ENCODE measurements at places on chromosomes 12 and 14.

GRCh38 chr14:70832561-70833305 lies 23.4 kb upstream of the MAP3K9 start:
- no peak for DNase-seq

DNA sequence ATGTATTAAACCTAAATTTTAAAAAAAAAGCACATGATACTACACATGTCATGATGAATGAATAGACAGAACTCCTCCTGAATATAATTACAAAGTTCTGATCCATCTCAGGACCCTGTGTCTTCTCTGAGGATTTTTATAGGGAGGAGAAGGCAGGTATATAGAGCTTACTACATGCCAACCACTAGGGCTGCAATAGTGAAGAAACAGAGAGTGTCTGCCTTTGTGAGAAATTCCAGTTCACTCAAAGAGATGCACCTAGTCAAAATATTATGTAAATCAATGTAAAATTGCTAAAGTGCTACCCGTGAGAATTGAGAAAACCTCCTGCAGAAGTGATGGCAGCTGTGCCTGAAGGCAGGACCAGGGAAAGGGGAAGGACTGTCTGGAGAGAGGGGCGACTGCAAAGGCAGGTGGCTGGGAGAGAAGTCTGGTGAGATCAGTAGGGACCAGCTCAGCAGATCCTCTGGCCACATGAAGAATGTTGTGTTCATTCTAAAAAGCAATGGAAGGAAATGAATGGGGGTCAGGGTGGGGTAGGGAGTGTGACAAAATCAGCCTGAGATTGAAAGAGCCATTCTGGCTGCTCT lies 15.1 kb downstream of the ABHD4 start:
- DNase-seq, result no peak

GRCh38 chr14:102565331-102565887 lies 27.0 kb upstream of the RCOR1 start:
- DNase-seq, result no peak

GRCh38 chr12:61797266-61797665 lies 462.9 kb upstream of the USP15 start:
- no peak for DNase-seq

GRCh38 chr12:6067152-6067916 lies 57.1 kb downstream of the VWF start:
- DNase-seq, result no peak

GRCh38 chr12:101256266-101256665 lies 23.6 kb upstream of the UTP20 start:
- no peak for DNase-seq

DNA sequence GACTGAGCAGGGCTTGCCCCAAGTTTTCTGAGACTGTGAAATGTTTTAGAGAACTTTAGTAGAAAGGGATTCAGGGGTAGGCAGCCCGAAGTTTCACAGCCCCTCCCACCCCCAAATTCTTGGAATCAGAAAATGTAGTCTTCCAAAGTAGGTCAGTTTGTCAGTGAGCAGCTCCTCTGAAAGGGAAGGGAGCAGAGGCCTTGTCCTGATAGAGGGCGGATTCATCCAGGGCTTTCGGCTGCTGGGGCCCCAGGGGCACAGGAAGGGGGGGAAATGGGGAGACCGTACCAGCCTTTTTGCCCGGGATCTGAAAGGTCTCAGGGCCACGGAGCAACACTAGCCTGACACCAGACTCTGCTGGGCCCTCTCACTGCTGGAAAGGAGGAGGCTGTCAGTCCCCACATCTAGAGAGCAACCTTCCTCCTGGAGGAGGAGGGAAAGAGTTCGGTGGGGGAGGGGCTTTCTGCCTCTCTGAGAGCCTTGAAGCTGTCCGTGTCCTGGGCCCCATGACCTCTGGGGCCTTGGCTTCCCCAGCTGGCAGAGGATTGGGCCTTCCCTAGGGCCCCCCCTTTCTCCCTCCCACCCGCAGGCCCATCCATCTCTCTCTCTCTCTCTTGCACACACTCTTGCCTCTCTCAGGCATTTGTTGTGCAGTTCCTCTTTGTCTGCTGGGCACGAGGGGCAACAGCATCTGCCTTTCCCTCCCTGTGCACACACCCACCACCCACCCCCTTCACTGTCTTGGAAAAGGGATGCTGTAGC lies at the start of gene IKZF4:
Gene IKZF4, plus strand, starts transcription at position 621 of the 762 bp plus-strand sequence. CDS start 451 bp downstream, outside the sequence.
- no peak for DNase-seq

DNA sequence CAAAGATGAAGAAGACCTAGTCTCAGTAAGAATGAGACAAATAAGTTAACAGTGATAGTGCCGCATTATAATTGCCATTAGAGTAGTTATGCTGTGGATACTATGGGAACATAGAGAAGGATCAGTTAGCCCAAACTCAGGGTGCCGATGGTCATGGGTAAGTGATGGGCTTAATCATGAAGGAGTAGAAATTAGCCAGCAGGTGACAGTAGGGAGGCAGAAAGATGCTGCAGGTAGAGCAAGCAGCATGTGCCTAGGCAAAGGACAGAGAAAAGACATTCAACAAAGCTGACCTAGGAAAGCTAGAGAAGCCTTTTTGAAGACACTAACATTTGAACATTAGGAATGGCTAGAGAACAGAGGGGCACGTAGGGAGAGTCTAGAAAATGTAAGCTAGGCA lies 30.6 kb upstream of the PTPRQ start:
- no peak for DNase-seq

GRCh38 chr14:69701857-69702256 lies 65.1 kb upstream of the SRSF5 start:
- DNase-seq, result no peak
